ENCODE measurements at places on chromosomes 1 and 21. TPM values are rescaled to one million over a fixed set of nuclear protein-coding genes. Genes with fewer than 3 reads are reported as not detected.

Gene TRAF3IP3
- total RNA-seq: not detected

Gene KRTAP7-1
- total RNA-seq: not detected

Gene CSF3R
- total RNA-seq: not detected

Gene MARK1
- total RNA-seq: not detected

Gene FABP3
- 5.6 TPM for total RNA-seq

Gene CA14
- total RNA-seq: not detected

Gene NHLH1
- not detected for total RNA-seq

Gene AMY1A
- total RNA-seq: not detected

Measured in IMR-90 (cell line).